ENCODE measurements at places on chromosomes 3 and 15.

- H3K27me3 ChIP-seq = no peaks in the 10 kb centered on the region
- H3K36me3 ChIP-seq = no peaks in the 10 kb centered on the region
- no peaks in the 10 kb centered on the region for H3K4me1 ChIP-seq
- no peak overlapping the region for H3K4me3 ChIP-seq
- DNase-seq = no peak
Measured at GRCh38 chr3:88626456-88627120, 476.8 kb downstream of the C3orf38 start.

DNA sequence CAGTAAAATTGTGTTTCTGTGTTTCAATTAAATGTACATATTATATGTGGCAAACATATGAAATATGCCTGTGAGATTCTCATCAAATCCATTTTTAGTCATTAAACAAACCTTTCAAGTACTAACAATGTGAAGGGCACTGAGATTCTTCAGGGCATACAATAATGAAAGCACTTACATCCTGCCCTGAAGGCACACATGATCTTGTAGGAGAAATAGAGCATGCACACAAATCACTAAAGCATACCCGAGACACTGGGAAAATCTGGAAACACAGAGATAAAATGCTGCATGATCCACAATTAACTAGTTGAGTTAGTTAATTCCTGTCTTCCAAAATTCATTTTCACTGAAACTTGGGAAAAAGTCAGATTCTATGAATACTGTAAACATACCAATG is 810.5 kb upstream of the NECTIN3 start:
- DNase-seq = no peak
- no peak overlapping the region for H3K27ac ChIP-seq
- H3K27me3 ChIP-seq = no peaks in the 10 kb centered on the region

DNA sequence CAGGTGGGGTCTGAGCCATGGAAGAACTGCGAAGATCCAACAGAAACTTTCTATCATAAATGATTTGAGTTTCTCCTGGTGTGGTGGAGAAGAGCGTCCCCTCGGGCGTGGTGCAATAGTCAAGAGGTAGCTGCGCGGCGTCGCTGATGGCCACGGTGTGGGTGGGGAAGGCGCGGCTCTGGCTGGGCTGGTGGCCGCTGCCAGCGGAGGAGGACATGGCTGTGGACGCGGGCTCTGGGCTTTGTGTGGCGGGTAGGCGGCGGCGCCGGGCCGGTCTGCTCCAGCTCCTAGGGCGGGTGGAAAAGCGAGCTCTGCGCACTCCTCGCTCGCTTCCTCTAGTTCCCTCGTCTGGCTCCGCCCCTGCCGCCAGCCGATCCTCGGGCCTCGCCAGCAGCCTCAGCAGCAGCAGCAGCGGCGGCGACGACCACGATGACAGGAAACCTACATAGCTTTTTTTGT is 5.9 kb downstream of the STARD9 start:
- peak; percentile 94 for DNase-seq
- peak overlapping the region; percentile 43 for H3K4me3 ChIP-seq
- no peaks in the 10 kb centered on the region for H3K36me3 ChIP-seq
- H3K4me1 ChIP-seq = no peaks in the 10 kb centered on the region
- peak overlapping the region; percentile 74 for H3K27ac ChIP-seq
- no peaks in the 10 kb centered on the region for H3K27me3 ChIP-seq

GRCh38 chr15:28026221-28026620 is 72.9 kb downstream of the OCA2 start:
- no peak overlapping the region for H3K27ac ChIP-seq
- no peak overlapping the region for H3K4me3 ChIP-seq
- no peak for DNase-seq
- H3K36me3 ChIP-seq = peaks cover 15% of the 10 kb centered on the region

DNA sequence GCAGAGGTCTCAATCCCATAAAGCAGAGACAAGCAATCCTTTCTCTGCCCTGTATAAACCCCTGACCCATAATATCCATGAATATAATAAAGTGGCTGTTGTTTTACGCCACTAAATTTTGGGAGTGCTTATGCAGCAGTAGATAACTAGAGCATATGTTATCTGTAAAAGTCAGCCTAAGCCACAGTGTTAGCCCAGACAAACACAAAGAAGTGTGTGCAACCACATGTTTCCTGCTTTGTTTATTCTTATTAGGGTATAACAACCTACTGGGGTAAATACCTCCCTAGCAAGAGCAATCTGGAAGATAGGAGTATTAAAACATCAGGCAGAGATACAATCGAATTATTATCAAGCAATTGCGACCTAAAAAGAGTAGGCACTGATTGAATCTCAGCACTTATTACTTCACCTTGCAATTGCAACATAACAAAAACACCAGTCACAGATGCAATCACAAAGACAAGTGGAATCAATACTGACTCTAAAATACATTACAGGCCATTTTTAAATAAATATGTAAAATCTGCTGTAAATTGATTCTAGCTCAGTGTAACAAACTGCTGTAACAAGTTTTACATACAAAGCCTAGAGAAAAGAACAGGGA is 94.6 kb upstream of the UBE2E2 start:
- H3K4me1 ChIP-seq = peaks cover 3% of the 10 kb centered on the region
- H3K4me3 ChIP-seq = no peak overlapping the region
- H3K27me3 ChIP-seq = no peaks in the 10 kb centered on the region
- H3K36me3 ChIP-seq = no peaks in the 10 kb centered on the region

DNA sequence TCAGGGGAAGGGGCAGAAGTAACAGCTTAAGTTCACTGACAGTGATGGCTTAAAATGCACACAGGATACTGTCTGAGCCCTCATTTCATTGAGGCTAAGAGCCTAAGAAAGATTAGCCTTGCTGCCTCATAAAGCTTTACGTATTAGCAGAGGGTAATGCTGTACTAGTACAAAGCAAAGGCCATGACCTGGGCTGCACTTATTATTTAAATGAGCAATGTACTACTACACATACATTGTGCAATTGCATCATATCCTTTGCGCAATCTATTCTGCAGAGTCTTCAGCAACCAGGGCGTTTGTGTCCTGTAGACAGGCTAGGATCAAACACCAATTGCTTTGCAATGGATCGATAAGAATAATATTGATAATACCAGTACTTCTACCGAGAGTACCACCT is 221.8 kb downstream of the TPRG1 start:
- H3K4me3 ChIP-seq = no peak overlapping the region
- no peaks in the 10 kb centered on the region for H3K4me1 ChIP-seq
- no peaks in the 10 kb centered on the region for H3K36me3 ChIP-seq
- H3K27ac ChIP-seq = no peak overlapping the region

GRCh38 chr3:115671761-115672455 is 48.6 kb downstream of the GAP43 start:
- peak overlapping the region; percentile 19 for H3K27ac ChIP-seq
- no peaks in the 10 kb centered on the region for H3K27me3 ChIP-seq
- H3K4me1 ChIP-seq = no peaks in the 10 kb centered on the region
- no peaks in the 10 kb centered on the region for H3K36me3 ChIP-seq
- no peak for DNase-seq

- no peaks in the 10 kb centered on the region for H3K36me3 ChIP-seq
- H3K27ac ChIP-seq = peak overlapping the region; percentile 36
- no peak for DNase-seq
- H3K27me3 ChIP-seq = no peaks in the 10 kb centered on the region
Measured at GRCh38 chr3:100107221-100107814, 7.0 kb downstream of the FILIP1L start.

DNA sequence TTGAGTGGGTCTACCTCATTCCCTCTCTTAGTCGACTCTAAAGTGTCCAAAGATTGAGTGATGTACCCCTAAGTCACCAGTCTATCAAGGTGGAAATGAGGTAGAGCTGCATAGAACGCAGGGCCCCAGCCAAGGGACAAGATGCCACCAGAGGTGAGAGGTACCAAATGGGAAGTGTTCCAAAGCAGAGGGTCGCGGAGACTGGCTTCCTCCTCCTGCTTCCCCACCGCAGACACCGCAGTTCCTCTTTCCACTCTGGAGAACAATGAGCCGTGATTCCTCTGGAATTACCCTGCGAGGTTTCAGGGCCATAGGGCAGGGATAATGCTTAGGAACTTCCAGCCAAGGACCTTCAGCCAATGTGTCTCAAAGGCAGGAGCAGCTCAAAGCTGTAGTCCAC is 55.8 kb downstream of the DAPK2 start:
- peaks cover 11% of the 10 kb centered on the region for H3K4me1 ChIP-seq
- H3K27ac ChIP-seq = no peak overlapping the region
- no peaks in the 10 kb centered on the region for H3K27me3 ChIP-seq

- H3K4me3 ChIP-seq = no peak overlapping the region
- H3K27me3 ChIP-seq = no peaks in the 10 kb centered on the region
- DNase-seq = no peak
- H3K27ac ChIP-seq = no peak overlapping the region
- no peaks in the 10 kb centered on the region for H3K4me1 ChIP-seq
Measured at GRCh38 chr3:52327486-52328290, 11.6 kb downstream of the DNAH1 start.

- H3K36me3 ChIP-seq = no peaks in the 10 kb centered on the region
- H3K4me1 ChIP-seq = no peaks in the 10 kb centered on the region
- no peaks in the 10 kb centered on the region for H3K27me3 ChIP-seq
- H3K4me3 ChIP-seq = no peak overlapping the region
- H3K27ac ChIP-seq = no peak overlapping the region
- DNase-seq = no peak
Measured at GRCh38 chr3:113914646-113915045, 33.2 kb upstream of the ZDHHC23 start.

GRCh38 chr3:64228110-64228509 is 2.8 kb upstream of the PRICKLE2 start:
- no peak overlapping the region for H3K4me3 ChIP-seq
- H3K27me3 ChIP-seq = no peaks in the 10 kb centered on the region
- H3K4me1 ChIP-seq = no peaks in the 10 kb centered on the region
- DNase-seq = no peak

- H3K27ac ChIP-seq = no peak overlapping the region
- H3K27me3 ChIP-seq = no peaks in the 10 kb centered on the region
- H3K4me1 ChIP-seq = peaks cover 50% of the 10 kb centered on the region
- DNase-seq = no peak
- peaks cover 25% of the 10 kb centered on the region for H3K36me3 ChIP-seq
- no peak overlapping the region for H3K4me3 ChIP-seq
Measured at GRCh38 chr15:69459066-69459465, 6.4 kb downstream of the RPLP1 start.

- H3K4me1 ChIP-seq = no peaks in the 10 kb centered on the region
- H3K27me3 ChIP-seq = no peaks in the 10 kb centered on the region
- H3K36me3 ChIP-seq = no peaks in the 10 kb centered on the region
- no peak for DNase-seq
- no peak overlapping the region for H3K27ac ChIP-seq
- no peak overlapping the region for H3K4me3 ChIP-seq
Measured at GRCh38 chr3:119329551-119329950, 35.4 kb downstream of the ARHGAP31 start.

GRCh38 chr3:13011573-13012220 is 61.5 kb downstream of the IQSEC1 start:
- no peak for DNase-seq
- peaks cover 16% of the 10 kb centered on the region for H3K4me1 ChIP-seq
- no peak overlapping the region for H3K27ac ChIP-seq
- no peaks in the 10 kb centered on the region for H3K27me3 ChIP-seq

GRCh38 chr15:49848282-49848724 is 227.5 kb downstream of the DTWD1 start:
- H3K27me3 ChIP-seq = no peaks in the 10 kb centered on the region
- no peak for DNase-seq
- H3K36me3 ChIP-seq = no peaks in the 10 kb centered on the region
- H3K4me1 ChIP-seq = peaks cover 24% of the 10 kb centered on the region
- no peak overlapping the region for H3K4me3 ChIP-seq
- H3K27ac ChIP-seq = peak overlapping the region; percentile 62

DNA sequence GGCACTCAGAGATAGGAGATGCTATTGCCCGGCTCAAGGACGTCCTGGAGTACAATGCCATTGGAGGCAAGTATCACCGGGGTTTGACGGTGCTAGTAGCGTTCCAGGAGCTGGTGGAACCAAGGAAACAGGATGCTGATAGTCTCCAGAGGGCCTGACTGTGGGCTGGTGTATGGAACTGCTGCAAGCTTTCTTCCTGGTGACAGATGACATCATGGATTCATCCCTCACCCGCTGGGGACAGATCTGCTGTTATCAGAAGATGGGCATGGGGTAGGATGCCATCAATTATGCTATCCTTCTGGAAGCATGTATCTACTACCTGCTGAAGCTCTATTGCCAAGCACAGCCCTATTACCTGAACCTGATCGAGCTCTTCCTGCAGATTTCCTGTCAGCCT is 26.4 kb downstream of the BCL2A1 start:
- H3K36me3 ChIP-seq = no peaks in the 10 kb centered on the region
- no peaks in the 10 kb centered on the region for H3K4me1 ChIP-seq
- no peak for DNase-seq
- no peak overlapping the region for H3K4me3 ChIP-seq
- H3K27me3 ChIP-seq = peaks cover 8% of the 10 kb centered on the region

DNA sequence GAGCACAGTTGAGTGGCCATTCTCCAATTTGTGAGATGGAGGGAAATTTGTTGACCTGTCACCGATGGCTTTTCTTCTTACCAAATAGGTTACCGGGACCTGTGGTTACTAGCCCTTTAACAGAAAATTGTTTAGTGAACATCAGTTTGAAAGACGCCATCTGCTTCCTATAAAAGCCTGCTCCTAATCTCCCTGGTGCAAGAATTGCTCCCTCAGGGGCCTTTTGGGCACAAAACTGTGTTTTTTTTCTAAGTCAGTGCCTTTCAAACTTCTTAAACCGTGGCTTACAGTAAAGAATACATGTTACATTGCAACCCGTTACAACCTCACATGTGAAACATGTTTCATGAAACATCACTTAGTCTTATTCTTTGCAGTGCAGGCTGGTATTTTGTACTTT is 15.0 kb downstream of the CACNA2D3 start:
- no peaks in the 10 kb centered on the region for H3K36me3 ChIP-seq
- DNase-seq = no peak
- H3K4me3 ChIP-seq = no peak overlapping the region
- H3K4me1 ChIP-seq = no peaks in the 10 kb centered on the region

DNA sequence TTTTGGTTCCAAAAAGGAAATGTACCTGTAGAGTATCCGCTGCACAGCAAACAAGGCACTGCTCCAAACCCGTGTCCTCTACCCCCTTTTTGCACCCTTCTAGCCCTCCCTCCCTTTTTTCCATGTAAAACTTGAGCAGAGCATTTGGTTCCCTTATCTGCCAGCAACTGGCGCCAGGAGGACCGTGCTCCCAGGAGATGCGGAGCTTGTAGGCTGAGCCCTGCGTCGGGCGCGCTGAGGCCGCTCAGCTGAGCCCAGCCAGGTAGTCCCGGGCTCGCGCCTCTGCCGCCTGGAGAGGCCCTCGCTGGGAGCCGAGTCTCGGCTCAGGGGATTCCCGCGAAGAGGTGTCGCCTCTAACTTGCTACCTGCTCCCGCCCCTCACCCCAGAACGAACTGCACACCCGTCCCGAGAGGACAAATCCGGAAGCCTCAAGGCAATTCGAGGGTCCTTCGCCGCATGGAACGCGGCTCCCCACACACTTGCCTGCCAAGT is 575 bp downstream of the TRPM7 start:
- peak overlapping the region; percentile 92 for H3K4me3 ChIP-seq
- H3K36me3 ChIP-seq = peaks cover 6% of the 10 kb centered on the region
- no peaks in the 10 kb centered on the region for H3K27me3 ChIP-seq
- DNase-seq = peak; percentile 57
- peak overlapping the region; percentile 91 for H3K27ac ChIP-seq
- peaks cover 23% of the 10 kb centered on the region for H3K4me1 ChIP-seq

- H3K4me3 ChIP-seq = no peak overlapping the region
- H3K27ac ChIP-seq = no peak overlapping the region
- no peaks in the 10 kb centered on the region for H3K27me3 ChIP-seq
- no peak for DNase-seq
- no peaks in the 10 kb centered on the region for H3K36me3 ChIP-seq
- no peaks in the 10 kb centered on the region for H3K4me1 ChIP-seq
Measured at GRCh38 chr15:86877171-86877631, 797.5 kb downstream of the AGBL1 start.

GRCh38 chr15:87357637-87358313 is 898.8 kb downstream of the NTRK3 start:
- H3K4me1 ChIP-seq = no peaks in the 10 kb centered on the region
- H3K27ac ChIP-seq = no peak overlapping the region
- H3K36me3 ChIP-seq = no peaks in the 10 kb centered on the region
- no peak for DNase-seq
